ENCODE measurements at places on chromosomes 5 and 9.

- no peak for DNase-seq
Observed at GRCh38 chr9:136653323-136654079, 9.2 kb upstream of the EGFL7 start.

DNA sequence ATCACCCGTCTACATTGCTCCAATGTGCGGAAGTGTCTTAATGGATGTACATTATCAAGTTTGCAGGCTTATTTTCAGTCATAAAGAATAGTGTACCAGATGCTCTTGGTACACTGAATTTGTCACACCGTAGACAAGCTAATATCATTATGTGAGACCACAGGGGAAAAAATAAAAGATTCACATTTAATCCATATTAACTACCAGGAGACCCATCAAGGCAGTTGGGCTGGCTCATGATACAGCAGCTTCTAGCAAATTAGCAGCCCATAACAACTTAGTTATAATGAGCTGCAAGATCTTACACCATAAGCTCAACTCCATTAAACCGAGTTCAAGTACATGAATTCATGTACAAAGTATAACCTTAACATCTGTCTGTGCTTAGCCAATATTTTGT is 324.9 kb downstream of the CTNND2 start:
- no peak for DNase-seq

DNA sequence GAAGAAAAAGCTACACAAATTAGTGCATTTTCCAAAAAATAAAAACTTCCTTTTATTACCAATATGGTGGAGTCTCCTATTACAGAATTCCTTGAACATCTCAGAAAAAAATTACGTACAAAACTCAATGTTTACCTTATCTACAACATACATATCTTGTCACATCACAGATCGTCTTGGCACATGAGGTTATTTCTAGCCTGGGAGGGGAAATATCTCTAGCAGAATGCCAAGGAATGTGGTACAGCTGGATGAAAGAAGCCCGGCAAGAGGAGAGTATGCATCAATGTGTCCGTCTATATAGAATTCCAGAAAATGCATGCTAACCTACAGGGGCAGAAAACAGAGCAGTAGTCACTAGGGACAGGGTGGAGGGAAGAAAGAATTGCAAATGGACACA is 443.8 kb downstream of the ZSWIM6 start:
- DNase-seq: no peak

DNA sequence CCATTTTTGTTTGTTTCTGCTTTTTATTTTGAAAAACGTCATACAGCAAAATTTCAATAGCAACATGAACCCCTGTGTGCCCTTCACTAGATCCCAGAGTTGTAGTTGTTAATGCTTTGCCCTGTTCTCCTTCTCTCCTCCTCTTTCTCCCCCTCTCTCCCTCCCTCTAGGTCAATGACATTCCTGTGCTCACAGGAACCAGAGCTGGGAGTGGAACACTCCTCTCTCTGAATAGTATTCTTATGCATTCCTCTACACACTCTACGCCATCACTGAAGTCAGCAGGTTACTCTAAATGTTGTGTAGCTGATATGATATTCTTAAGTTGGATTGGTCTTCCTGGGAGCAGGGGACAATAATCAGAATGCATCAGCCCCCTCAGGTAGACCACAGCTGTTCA is 243.4 kb downstream of the SYK start:
- no peak for DNase-seq

DNA sequence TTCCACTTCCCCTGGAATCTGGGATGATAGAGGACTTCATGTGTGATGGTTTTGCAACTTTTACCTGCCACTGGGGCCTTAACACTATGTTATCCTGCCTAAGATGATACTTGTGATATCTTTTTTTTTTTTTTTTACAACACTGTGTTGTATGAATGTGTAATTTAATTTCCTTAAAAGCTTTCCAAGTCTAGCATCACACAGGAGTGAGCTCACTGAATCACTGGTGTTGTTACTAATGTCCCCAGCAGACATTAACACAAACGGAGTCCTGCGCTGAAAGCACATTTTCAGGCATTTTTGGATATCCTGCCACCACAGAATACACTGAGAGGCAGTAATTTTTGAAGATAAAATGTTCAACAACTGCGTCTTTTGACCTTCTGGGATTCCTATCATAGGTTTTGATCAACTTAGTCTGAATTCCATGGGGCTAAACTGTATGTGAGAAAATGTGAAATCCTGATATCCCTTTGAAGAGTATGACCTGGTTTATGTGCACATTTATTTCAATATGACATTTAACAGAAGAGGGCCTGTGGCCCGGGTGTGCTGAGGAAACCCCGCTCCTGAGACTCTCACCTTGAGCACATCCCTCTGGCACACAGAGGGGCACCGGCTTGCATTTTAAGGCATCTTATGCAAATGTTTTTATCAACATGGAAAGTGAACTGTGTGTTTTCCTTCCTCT is 118.0 kb downstream of the FSTL4 start:
- no peak for DNase-seq

DNA sequence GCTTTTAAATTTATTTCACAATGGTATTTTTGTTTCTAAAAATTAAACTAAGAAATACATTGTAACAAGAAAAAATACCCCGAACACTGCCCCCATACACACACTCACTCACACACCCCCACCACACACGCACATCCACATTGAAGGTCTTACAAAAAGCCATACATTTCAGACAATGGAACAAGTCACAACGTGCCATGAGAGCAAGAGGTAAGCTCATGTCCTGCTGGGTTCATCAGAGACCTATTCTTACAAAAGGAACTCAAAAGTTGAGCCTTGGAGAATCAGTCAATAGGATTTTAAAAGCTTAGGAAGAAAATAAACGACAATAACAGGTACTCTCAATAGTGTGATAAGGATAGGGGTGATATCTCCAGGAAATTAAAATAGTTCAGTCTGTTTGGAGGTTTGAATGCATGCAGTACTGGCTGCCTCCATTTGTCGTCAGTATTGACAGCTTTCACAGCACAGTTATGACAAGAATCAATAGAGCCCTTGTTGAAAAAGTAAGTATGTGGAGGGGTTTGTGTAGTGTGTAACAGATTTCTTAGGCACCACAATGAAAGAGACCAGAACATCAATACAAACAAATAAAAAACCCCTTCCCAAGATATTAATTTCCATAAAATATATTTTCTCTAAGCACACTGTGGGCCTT is 1826.2 kb upstream of the CDH6 start:
- no peak for DNase-seq

DNA sequence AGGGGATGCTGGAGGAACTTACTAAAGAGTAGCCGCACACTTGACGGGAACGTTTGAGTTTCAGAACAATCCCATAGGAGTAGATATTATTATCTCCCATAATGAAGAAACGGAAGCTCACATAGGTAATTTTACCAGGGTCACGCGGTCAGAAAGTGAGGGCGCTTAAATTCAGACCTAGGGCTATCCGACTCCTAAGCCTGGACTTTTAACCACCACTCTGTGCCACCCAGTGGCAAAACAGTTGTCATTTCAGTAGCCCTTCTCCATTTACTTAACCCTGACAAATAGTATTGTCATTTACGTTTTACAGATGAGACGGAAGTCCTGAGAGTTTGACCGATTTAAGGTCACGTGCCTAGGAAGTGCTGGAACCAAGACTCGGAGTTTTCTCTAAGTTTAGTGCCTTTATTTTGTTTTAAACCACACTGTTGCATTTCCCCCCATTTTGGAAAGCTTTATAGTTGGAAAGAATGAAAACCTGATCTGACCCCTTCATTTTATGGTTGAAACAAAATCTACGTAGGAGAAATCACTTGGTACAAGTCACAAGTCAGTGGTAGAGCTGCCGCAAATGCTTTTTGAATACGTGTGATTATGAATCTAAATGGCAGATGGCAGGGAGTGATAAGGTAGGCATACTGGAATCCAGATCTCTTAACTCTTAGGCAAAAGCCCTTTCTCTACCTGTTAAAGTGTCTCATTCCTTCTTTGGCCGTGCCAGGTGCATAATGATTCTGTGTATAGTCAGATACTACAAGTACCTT is 650 bp downstream of the MRRF start:
- peak; percentile 64 for DNase-seq

DNA sequence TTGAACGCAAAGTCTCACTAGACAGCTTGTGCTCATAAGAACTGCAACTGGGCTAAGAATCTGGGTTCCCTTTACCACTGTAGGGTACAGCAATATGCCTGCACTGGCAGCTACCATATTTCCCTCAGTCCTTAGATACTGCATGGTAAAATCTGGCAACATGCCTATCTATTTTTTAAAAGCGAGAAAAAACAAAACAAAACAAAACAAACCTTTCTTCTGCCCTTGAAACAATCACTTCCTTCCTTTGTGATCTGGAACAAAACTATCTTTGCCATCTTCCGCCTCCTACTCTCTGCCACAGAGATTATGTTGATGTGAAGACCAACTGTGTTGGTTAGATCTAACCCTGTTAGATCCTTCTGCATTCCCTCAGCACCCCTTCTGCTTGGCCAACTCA is 242.9 kb downstream of the EBF1 start:
- no peak for DNase-seq

DNA sequence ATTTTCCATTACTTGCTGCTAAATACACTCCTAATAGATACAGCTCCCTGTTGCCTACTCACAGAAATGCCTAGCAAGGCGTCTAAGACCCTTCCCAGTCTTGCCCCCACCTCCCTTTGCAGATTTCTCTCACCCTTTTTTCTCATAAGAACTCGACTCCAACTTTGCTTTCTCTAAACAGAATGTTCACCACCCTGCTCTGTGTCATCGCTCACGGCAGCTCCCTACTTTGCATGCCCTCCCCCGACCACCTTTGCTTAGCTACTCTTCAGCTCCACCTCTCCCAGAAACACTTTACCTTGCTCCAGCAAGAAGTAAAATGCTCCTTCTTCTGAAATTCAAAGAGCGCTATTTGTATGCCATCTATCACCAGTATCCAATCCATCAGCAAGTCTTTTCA is 15.2 kb upstream of the PPP1R2B start:
- DNase-seq: no peak

GRCh38 chr5:79990598-79991507 is at the start of gene MTX3:
TSS of gene MTX3 (minus strand) at chr5:79991262. CDS start at chr5:79991238, 24 bp downstream.
- peak; percentile 93 for DNase-seq

DNA sequence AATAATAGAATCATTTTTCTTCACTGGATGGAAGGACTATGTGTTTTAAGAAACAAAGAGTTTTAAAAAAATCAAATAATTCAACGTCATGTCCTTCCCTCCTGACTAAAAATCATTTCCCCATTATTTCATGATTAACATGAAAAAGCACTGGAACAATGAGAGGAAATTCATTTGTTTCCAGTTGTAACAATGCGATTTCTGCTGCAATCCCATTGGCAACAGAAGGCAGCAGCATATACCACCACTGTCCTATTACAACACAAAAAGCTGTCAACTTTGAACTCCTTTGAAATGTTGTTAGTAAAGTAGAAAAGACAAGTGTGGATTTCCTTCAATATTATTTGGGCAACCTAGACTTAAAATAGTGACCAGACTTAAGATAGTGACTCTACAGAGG is 3.1 kb downstream of the C5orf63 start:
- no peak for DNase-seq

- peak; percentile 93 for DNase-seq
Observed at GRCh38 chr5:159504857-159505304, 174.6 kb upstream of the IL12B start.

GRCh38 chr5:10607666-10608073 is 43.8 kb downstream of the ANKRD33B start:
- peak; percentile 93 for DNase-seq

All from GM23248 (cell line).